ENCODE measurements at places on chromosomes 3 and 15.

DNA sequence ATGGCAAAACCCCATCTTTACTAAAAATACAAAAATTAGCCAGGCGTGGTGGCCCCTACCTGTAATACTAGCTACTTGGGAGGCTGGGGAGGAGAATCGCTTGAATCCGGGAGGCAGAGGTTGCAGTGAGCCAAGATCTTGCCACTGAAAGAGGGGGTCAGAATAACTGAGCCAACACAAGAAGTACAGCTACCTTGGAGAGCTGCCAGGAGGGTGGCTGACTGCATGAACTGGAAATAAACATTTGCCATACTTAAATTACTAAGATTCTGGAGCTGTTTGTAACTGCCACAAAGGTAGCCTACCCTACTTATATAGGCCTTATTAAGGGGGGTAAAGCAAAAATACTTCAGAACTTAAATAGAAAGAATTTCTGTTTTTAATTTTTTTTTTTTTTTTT lies 15.4 kb upstream of the PIK3CB start:
- DNase-seq: no peak

DNA sequence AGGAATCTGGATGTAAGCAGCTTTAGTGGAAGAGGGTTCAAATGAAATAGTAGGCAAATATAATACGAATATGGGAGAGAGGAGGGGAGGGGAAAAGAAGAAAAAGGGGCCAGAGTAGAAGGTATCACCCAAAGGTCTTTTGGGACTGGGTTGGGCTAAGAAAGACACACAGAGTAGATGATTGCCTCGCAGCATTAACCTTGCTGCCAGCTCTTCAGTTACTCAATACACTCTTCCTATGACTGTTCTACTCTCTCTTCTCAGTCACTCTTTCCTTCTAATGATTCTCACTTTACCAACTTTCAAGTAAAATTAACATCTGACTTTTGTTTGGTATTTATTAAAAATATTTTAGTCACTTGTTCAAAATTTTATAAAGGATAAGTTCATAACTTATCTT lies 52.8 kb downstream of the CLASP2 start:
- DNase-seq: no peak

DNA sequence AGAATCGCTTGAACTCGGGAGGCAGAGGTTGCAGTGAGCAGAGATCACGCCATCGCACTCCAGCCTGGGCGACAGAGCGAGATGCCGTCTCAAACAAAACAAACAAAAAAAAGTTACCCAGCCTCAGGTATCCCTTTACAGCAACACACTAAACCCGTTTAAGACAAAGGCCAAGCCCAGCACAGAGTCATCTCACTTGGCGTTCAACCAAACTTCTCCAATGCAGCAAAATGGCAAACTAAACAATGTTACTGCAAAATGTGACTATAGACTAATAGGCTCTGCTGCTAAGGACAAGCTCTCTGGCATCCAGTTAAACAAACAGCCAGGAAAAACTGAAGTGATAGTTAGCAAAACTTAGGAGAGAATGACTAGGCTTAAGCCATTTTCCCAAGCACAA lies 6.4 kb upstream of the FAM219B start:
- no peak for DNase-seq

DNA sequence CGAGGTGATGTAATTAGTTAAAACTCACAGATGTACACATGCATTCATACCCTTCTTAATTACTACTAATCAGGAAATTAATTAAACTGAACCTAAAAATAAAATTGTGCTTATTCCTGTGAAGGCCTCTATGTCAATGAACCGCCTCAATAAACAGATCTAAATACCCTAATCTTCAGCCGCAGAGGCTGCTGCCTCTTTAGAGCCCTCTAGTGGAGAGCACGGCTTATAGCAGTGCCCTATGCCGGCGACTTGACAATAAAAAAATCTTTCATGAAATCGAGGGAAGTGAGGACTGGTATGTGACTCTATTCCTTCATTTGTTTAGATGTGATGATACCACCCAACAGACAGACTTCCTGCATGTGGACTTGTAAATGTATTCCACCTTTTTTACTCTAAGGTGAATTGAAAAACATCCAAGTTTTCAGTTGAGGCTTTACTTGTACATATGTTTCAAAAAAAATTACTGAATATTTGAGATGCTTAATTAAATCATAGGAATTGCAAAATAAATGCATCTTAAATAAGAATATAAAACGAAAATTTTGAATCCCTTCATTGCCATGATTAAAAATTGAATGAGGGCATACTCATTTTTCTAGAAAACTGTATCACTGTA lies 8.3 kb upstream of the EPHA3 start:
- no peak for DNase-seq

DNA sequence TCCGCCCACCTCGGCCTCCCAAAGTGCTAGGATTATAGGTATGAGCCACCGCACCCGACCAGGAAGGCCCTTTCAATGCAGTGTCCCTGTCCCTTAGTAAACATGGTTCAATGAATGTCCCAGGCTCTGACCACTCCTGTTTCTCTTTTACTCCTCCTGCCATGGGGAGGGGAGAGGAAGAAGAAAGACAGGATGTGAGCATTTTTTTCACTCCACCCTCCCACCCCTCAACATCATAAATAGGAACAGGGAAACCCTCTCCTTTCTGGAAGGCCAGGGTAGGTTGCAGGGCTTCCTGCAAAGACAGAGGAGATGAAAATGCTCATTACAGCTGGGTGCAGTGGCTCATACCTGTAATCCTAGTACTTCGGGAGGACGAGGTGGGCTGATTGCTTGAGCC lies 7.5 kb upstream of the TATDN2 start:
- DNase-seq: no peak

DNA sequence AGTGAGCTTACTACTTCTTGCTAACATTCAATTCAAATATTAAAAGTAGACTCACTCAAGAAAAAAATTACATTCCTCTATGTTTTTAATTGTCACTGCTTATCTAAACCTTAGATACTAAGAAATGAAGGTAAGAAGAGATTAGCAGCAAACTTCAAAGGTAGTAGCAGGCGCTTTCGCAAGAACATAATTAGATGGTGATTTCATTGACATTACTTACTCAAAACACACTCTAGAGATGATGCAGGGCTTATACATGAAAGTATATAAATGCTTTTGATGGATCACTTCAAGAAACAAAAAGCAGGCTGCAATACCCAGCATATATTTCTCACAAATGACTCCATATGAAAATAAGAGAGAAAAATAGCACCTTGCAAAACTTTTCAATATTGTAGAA lies 86.8 kb downstream of the FSIP1 start:
- no peak for DNase-seq

- DNase-seq: no peak
Measured at GRCh38 chr15:70164156-70164900, 66.6 kb upstream of the TLE3 start.

- DNase-seq: no peak
Measured at GRCh38 chr3:66385066-66385465, 115.8 kb downstream of the LRIG1 start.

DNA sequence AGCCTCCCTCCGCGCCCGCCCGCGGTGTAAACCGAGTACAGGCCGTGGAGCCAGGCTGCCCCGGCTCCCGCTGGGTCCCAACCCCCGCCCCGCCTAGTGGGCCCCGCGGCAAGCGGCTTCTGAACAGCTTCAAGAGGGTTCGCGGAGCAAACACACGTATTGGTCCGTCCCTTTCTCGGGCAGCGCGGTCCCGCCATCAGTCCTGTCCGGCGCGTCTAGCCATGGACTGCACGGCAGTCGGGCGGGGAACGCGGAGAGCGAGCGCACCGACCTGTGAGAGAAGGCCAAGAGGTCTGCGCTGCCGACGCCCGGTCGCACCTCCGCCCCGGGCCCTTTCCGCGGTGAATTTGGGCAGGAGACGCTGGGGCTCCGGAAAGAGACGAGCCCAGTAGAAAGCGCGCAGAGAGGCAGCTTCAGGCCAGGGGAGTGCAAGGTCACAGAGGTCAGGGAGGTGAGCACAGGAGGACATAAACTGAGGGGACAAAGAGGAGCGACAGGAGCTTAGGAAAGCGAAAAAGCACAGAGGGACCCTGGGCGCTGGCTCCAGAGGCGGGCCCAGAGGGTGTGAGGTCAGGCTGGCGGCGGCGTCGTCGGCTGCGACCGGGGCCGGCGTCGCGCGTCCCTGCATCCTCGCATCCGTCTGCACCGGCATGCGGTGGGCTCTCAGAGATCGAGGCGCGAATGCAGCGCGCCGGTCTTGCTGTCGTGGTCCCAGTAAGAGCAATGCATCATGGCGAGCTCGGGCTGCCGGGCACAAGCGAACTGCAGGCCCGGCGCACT lies 1.8 kb downstream of the FOXL2 start:
- DNase-seq: no peak

DNA sequence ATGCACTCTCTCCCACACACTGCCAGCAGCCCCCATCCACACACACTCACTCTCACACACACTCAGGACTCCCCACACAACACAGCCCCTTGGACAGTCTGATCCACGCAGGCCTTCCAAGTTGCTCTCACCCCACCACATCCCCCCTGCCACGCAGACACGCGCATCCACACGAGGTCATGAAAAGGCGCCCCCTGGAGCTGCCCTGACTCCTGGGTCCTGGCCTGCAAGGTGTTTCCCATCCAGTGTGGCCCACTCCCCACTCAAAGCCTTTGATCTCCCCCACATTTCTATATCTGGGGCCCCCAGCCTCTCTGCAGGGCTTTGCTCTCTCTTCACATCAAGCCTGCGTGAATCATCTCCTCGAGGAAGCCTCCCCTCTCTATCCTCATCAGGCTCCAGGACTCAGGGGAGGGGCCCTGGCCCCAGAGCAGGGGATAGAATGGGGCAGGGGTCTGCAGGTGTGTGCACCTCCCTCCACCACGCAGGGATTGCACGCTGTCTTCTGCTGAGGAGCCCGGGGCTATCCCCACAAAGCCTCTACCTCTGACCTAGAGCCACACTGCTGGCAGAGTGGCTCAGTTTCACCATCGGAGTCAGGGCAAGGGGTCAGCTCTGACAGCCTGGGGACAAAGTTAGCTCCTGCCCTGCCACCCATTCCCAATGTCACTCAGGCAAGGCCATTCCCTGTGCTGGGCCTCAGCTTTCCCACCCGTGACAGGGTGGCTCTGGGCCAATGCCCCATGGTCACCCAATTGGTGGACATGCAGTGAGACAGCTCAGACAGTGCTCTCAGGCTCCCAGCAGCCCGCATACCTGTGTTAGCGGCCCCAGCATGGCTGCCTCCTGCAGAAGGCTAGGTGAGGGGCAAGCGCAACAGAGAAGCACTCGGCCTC lies 6.4 kb downstream of the MYL3 start:
- DNase-seq: no peak

- DNase-seq: no peak
Measured at GRCh38 chr3:109387201-109387600, 49.9 kb upstream of the DPPA4 start.

- no peak for DNase-seq
Measured at GRCh38 chr3:168088106-168088720, 7.5 kb downstream of the GOLIM4 start.

- no peak for DNase-seq
Measured at GRCh38 chr3:179401561-179401960, 49.7 kb downstream of the GNB4 start.

DNA sequence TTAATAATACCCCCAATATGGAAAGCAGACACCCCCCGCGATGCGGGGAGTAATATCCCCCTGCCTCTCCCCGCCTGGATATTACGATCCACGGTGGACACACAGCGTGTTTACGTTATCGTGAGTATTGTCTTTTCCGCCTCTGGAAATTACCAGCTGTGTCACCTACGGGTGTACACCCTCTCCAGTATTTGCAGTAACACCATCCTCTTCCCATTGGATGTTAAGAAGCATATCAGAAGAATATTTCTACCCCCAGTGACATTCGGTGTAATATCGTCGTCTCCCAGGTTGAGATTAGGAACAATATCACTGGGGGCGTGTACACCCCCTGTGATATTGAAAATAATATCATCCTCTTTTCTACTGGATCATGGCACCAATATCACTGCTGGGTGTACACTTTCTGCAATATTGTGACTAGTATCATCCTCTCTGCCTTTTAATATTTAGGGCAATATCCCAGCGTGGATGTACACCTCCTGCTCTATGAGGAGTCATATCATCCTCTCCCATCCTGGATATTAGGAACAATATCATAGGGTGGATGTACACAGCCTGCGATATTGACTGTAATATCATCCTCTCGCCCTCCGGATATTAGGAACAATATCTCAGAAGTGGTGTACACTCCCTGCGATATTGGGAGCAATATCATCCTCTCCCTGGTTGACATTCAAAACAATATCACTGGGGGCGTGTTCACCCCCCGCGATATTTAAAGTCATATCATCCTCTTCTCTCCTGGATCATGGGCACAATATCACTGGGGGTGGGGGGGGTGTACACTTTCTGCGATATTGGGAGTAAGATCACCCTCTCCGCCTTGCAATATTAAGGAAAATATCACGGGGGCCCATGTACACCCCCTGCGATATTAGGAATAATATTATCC lies 20.3 kb upstream of the BMF start:
- DNase-seq: no peak
